Suppressor macrophage treated with lipopolysaccharide for 4 hours (primary cell): ENCODE measurements at places on chromosomes 6 and 20.

- DNase-seq: peak; percentile 26
Observed at GRCh38 chr20:56974499-56975250, 291.8 kb downstream of the BMP7 start.

DNA sequence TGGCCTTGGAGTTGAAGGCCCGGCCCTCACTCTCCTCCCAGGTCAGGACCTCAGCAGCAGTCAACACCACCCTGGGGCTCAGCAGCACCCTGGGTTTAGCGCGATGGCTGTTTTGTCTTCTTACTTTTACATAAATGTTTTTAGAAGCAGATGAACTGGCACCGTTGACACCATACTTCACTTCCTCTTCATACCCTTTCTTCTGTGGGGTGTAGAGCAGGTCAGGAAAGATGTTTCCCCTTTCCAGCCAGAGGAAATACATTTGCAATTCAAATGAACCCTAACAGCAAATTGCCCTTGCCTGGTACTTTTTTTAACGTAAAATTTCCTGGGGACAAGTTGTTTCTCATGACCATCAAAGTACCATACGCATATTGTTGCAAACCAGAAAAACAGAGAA, 54.7 kb upstream of the SNX9 start:
- peak; percentile 75 for DNase-seq

DNA sequence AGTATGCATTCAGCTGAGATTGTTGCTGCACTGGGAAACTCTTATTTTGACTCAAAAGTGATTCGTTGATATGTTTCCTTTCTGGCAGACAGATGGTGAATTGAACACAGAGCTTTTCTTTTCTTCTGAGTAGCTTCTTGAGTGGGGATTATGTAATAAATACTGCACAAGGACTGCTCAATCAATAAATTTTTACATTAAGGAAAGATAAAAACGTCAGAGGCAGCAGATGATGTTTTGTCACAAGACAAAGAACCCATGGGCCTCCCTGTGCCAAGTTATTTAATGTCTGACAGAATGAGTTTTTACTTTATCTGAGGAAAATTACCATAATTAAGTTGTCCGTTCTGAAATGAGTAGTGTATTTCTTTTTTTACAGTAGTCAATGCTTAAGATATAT, 460.3 kb downstream of the UTRN start:
- no peak for DNase-seq

- DNase-seq: no peak
Observed at GRCh38 chr20:16100767-16101166, 472.5 kb downstream of the KIF16B start.

- DNase-seq: peak; percentile 37
Observed at GRCh38 chr6:73624896-73625295, 28.9 kb downstream of the SLC17A5 start.

DNA sequence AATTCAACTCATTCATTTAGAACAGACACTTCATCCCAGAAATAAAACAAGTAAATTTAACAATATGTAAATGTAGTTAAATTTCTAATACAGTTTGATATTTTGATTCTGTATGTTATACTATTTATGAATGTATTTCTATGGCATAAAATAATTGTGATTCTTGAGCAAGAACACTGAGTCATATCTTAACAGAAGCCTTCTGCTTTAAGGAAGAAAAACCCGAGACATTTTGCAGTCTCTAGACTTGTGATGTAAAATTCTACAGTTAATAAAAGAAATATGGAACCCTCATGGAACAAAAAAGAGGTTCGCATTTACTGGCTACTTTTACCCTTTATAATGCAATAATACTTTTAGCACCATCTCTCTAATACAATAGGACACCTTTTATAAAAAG, 47.9 kb upstream of the SCML4 start:
- DNase-seq: peak; percentile 49

- peak; percentile 2 for DNase-seq
Observed at GRCh38 chr6:99282479-99283062, 66.9 kb downstream of the FAXC start.

DNA sequence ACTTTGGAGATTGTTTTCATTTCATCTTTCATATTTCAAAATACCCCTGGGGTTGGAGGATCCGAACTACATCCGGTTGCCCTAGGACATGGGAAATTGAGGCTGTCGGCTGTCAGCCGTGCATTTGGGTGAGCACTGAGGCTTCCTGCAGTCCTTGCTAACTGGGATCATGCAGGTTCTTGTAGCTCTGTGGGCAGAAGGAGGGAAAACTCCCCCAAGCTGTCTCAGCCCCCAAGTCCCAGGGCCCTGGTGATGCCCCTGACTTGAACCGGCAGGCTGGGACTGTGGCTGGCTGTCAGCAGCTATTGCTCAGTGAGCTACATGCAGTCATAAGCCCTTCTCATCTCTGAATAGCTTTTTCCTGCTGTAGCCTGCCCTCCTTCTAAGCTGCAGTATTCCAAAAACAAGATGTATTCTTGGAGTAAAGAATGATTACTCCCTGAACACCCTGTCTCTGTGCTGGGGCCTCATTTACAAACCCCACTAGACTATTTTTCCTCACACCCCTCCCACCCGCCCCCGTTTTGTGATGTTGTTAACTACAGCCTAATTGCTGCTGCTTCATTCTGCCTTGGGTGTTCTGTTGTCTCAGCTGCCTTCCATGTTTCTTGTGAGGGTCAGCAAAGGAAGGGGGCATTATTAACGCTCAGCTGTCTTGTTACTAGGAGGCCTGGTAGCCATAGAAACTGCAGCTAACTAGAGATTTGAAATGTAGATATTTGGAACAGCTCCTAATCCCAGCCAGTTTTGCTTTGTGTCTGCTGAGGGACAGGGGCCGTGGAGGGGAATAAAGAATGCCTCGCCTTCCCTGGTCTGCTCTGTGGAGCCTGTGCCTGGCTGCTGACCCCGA, 18.1 kb downstream of the MTRES1 start:
- DNase-seq: no peak

- DNase-seq: no peak
Observed at GRCh38 chr6:148954934-148955333, 208.1 kb downstream of the UST start.

- no peak for DNase-seq
Observed at GRCh38 chr6:54125493-54125892, 14.2 kb downstream of the MLIP start.

DNA sequence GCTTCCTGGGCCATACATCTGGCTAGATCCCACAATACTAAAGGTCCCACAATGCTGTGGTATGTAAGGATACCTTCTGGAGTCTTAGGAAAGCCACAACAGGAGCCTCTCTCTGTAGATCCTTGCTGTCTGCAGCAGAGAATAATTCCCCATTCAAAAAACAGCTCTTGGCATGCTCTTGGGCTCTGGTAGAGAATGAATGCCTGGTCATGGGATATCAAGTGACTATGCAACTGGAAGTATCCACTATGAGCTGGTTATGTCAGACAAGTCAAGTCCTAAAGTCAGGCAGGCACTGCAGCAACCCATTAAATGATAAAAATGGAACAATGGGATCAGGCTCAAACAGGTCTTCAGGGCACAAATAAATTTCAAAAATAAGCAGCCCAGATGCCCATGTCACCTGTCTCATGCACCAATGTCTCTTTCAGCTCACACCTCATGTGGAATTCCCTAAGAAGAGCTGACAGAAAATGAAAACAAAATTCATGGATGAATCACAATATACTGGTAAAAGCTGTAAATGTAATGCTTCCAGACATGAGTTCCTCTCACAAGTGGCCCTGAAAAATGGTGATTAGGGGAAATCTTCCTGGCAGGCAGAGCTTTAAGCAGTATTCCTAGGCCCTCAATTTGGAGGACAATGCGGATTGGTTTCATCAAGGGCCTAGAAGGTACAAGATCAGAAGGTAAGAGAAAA, 4.3 kb downstream of the AK9 start:
- peak; percentile 40 for DNase-seq

GRCh38 chr20:17662333-17663039, 19.6 kb downstream of the RRBP1 start:
- DNase-seq: peak; percentile 68

DNA sequence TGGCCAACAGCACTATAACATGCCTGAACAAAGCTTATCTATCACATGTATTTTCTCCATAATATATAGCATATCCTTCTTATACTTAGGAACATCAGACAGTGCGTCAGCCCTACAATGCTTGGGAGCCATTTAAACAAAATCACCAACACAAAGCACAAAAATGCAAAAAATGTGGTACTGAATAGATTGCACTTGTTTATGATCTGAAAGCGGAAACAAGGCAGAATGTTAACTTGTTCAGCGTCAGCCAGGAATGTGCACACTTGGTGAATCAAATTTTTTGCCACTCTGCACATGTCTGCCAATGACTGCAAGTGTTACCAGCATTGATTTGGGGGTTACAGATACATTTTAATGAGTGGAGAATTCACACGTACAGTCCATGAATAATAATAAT, 14.8 kb downstream of the SLC35A1 start:
- no peak for DNase-seq

DNA sequence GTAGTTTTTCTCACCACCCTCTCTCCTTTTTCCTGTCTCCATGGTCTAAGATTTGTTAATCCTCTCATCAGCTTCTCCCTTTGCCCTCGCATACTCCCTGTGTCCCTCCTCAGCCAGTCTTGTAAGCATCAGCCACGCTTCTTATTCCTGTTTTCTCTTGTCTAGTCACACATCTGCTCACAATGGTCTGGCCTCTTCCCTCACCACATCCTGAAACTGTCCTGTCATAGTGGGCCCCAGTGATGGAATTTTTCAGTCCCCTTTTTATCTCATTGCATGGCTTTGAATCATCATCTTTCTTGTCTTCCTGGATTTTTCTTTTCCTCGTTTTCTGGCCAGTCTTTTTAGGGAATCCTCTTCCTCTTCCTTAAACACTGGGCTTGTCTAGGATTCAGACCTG, 57.2 kb downstream of the GFRA4 start:
- DNase-seq: no peak

DNA sequence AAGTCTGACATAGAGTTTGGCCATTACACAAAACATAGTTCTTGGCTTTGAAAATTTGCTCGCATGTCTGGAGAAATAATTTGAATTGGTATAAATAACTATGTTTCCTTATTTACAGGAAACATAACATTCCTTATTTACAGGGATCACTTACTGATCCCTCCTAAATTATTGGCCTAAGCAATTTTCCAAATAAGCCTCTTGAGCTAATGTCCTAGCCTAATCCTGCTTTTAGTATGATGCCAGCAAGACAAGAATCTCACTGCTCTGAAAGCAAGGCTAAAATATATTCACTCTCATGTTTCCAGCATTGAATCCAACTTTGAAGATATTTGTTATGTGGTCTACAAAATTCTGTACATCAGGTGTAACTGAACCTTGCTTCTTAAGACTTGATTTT, 4.1 kb upstream of the TBC1D32 start:
- DNase-seq: no peak

- DNase-seq: peak; percentile 42
Observed at GRCh38 chr20:16434062-16434664, 139.1 kb downstream of the KIF16B start.

DNA sequence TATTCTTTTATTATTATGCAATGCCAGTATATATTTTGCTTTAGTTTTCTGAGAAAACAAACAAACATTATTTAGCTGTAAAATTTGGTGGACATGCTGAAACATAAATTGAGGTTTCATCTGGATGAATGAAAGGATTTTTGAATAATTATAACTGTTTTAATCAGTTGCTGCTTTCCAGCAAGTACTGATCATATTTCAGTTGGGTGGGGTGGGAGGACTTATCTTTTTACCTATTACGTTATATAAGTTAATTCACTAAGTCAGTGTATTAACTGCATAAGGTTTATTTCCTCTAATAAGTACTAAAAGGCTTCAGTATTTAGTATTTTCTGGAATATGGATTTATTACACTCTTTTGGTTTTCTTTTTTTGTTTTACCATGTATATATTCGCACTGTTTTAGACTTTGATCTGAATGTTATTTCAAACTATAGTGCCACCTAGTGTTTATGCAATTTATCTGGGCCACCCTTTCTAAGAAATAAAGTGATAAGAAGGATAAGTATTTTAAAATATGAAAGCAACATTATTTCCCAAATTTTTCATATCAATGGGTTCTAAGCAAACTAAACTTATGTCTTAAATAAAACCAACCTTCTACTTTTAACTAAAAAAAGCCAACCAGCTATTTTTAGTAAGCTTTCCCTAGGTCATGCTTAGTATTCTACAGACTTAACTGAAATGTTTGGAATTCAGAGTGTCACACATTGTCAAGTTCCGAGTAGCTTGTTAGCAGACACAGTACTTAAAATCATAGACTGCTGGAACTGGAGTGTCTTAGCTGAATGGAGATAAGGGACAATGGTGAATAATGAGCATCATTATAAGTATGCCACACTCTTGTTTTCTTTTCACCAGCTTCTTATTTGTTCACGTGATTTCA, 105.4 kb upstream of the MCHR2 start:
- DNase-seq: peak; percentile 39

DNA sequence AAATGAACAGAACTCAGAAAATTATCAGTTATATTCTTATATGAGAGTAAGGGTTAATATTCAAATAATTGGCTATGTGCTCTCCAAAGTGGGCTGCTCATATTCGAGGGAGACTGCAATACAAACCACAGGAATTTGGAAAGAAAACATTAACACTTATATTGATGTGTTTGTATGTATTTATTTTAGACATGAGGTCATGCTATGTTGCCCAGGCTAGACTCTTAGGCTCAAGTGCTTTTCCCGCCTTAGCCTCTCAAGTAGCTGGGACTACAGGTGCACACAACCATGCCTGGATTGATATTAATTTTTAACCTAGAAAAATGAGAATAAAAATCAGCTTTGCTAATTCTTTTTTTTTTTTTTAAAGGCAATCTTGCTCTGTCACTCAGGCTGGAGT, 35.0 kb downstream of the BTBD9 start:
- no peak for DNase-seq

- no peak for DNase-seq
Observed at GRCh38 chr20:16267526-16267925, 305.7 kb downstream of the KIF16B start.

GRCh38 chr6:93088621-93089501, 330.5 kb downstream of the EPHA7 start:
- DNase-seq: no peak

DNA sequence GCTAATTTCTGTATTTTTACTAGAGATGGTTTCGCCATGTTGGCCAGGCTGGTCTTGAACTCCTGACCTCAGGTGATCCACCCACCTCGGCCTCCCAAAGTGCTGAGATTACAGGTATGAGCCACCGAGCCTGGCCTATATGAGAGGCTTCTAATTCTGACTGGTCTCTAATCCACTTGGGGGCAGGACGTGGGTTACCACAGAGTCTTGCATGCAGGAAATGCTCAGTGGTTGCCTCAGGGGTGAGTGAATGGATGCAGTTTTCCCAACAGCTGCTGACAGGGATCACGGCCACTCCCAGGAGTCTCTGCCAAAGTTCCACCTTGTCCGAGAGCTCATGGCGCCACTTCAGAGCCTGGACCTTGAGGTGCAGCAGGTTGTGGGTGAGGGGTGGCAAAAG, 6.4 kb upstream of the FANCE start:
- no peak for DNase-seq

- DNase-seq: no peak
Observed at GRCh38 chr20:24969186-24970029, 20.3 kb downstream of the CST7 start.

- no peak for DNase-seq
Observed at GRCh38 chr20:58224097-58224496, 4.4 kb downstream of the ANKRD60 start.
